Stimulated activated CD8-positive, alpha-beta memory T cell treated with anti-CD3 and anti-CD28 coated beads, Interleukin-4, amount 100 ng/mL, for 48 hours (primary cell): ENCODE measurements at places on chromosomes 2 and 18.

GRCh38 chr2:29262681-29263260, 147.6 kb downstream of the CLIP4 start:
- no peak for DNase-seq

DNA sequence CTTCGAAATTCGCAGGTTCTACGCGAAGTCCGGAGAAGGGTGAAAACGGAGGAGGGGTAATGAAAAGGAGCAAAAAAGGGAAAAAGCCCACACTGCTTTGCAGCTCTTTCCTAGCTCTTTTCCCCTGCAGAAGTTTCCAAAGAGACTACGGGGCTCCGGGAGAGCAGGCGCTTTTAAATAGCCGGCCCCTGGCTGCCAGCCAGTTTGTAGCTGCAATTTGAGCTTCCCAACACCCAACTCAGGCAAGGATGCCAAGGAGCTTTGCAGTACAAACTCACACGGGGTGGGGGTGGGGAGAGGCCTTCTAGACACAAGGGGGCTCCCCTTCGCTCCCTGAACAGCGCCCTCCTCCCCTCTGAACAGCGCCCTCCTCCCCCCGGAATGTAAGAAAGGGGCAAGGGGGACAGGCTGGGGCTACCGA, at the start of gene IGFBP5:
TSS of gene IGFBP5 (minus strand) at position 149 of the 421 bp plus-strand sequence. CDS start 774 bp downstream, outside the sequence.
- no peak for DNase-seq

DNA sequence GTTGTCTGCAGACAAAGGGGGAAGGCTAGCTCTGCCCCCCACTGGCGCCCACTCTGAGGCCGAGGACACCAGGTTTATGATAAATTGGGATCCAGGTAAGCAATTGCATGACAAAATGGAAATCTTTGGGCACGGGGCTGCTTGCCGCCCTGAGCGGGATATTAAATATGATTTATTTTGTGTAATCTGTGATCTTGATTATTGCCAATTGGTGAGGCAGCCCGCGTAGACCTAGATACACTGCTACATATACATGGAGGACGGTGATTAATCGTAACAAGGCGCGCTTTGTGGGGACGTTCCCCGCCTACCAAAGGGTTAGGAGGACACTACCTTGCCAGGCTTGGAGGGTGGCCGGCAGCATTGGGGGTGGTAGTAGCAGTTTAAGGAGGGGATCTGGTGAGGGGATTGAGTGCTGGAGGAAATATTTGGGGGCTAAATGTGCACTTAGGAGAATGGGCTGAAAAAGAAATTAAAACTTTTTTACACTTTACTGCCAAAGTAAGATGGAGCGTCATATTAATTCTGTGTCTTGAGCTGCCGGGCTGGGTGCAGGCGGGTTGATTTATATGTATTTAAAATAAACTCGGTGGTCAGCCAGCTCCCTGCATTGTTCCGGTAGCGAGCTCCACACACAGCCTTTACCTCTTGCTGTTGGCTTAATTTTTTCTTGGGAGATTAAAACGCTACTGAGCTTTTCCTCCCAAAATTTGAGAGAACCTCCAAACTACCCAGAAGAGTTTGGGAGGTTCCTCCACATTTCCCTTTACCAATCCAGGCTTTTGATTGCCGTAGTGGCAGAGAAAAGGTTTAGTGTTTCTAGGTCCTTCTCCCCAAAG, 4.1 kb downstream of the HOXD3 start:
- DNase-seq: no peak

DNA sequence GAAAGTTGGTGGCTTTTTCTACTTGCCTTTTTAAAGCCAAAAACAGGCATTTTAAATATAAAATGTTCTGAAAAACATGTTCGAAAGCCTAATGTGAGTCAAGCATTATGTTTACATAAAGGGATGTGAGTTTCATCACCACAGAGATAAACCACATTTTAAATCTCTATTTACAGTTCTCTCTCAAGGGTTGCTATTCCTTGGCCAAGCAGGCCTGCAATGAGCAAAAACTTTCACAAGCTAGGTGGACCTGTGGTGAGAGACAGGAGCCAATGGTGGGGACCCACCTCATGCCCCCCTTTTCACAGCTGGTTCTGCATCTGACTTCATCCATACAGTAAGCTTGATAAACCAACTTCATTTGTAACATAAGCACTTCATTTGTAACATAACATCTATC, 65.1 kb downstream of the CUL3 start:
- peak; percentile 57 for DNase-seq

DNA sequence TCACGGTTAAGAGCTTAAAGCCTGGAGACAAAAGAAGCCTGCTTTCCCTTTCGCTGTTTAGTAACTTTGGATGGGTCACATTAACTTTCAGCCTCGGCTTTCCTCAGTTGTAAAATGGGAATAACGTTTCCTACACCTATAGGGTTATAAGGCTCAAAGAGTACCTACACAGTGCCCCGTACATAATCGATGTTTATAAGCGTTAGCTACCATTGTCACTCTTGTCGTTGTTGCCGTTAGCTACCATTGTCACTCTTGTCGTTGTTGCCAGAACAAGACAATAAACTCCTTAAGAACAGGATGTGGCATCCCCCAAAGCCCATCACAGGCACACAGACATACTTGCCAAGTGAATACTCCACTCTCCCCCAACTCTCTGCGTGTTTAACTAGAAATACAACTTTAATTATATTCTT, 901 bp upstream of the MFSD6 start:
- DNase-seq: no peak
